ENCODE measurements at places on chromosomes 11 and 22. TPM values are rescaled to one million over a fixed set of nuclear protein-coding genes. Genes with fewer than 3 reads are reported as not detected.

DNA sequence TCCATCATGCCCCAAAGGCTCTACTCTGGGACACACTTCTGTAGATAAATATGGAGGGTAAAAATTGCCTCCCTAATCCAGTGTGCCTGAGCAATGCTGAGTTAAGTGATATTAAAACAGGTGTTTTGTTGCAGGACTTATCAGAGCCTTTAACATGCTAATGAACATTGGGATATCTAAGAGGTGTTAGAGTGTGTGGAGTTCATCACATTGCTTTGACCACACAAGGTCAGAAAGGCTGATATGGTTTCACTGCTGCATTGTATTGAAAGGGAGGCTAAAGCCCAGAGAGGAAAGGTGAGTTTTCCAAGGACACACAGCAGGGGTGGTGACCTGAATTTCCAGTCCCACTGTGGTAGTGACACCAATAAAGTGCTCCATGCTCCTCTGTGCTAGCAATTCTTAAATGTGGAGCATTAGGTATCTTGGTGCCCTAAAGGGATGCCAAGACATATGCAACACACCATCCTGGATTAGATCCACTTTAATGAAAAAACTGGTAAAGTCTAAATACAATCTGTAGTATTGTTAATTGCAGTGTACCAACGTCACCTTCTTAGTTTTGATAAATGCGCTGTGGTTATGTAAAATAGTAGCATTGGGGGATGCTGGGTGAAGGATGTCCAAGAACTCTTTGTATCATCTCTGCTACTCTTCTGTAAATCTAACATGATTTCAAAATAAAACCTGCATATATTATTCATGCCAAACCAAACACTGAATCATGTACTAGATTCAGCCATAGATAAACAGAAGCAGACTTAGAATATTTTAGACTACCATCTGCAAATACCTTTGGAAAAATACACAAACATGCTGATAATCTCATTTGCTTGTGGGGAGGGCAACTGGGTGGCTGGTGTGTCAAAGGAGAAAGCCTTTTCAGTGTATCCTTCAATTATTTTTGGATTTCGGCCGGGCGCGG, 45.8 kb downstream of the MIAT start:
- DNase-seq, result no peak
- peaks cover 24% of the 10 kb centered on the region for H3K36me3 ChIP-seq

DNA sequence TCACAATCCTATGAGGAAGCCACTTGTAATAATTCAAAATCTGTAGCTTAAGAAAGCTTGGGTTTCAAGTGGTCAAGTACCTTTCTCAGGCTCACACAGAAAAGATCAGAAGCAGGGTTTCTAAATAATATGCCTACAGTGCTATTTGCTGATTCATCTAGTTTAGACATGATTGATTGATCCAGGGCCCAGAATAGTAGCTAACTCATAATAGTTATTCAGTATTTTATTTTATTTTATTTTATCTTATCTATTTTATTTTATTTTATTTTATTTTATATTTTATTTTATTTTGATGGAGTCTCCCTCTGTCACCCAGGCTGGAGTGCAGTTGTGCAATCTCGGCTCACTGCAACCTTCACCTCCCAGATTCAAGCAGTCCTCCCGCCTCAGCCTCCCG, 15.9 kb upstream of the PANX3 start:
- no peak overlapping the region for H3K27ac ChIP-seq
- H3K4me1 ChIP-seq, result no peaks in the 10 kb centered on the region
- H3K36me3 ChIP-seq, result no peaks in the 10 kb centered on the region
- no peak for DNase-seq
- H3K27me3 ChIP-seq, result no peaks in the 10 kb centered on the region

DNA sequence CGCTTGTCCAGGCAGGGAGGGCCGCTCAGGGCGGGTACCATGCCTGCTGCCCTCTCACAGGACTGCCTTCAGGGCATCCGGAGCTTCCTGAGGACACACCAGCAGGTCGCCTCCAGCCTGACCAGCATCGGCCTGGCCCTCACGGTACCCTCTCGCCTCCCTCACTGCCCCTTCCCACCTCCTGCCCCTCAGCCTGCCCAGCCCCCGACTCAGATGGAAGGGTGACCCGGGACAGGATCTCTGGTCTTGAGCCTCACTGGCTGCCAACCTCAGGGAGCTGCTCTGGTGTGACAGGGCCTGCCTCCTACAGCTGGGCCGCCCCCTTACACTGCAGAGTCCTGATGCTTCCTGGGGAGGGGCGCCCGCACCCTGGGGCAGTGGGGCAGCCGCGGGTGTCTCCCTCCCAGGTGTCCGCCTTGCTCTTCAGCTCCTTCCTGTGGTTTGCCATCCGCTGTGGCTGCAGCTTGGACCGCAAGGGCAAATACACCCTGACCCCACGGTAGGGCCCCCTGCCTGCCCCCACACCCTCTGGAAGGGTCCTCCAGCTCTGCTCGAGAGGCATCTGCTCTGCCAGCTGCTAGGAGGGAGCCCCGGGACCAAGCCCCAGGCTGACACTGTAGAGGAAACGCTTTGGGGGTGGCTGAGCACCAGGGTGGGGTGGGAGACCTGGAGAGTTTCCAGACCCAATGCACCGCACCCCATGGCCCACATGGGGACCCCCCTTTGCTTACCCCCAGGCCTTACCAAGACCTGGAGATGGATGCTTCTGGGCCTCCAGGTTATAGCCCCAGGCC, 14.6 kb downstream of the TSPAN32 start:
- H3K4me3 ChIP-seq, result no peak overlapping the region
- peaks cover 31% of the 10 kb centered on the region for H3K4me1 ChIP-seq
- H3K27ac ChIP-seq, result no peak overlapping the region
- no peak for DNase-seq
- H3K27me3 ChIP-seq, result no peaks in the 10 kb centered on the region
- no peaks in the 10 kb centered on the region for H3K36me3 ChIP-seq

Gene ADM2
- total RNA-seq, result not detected

DNA sequence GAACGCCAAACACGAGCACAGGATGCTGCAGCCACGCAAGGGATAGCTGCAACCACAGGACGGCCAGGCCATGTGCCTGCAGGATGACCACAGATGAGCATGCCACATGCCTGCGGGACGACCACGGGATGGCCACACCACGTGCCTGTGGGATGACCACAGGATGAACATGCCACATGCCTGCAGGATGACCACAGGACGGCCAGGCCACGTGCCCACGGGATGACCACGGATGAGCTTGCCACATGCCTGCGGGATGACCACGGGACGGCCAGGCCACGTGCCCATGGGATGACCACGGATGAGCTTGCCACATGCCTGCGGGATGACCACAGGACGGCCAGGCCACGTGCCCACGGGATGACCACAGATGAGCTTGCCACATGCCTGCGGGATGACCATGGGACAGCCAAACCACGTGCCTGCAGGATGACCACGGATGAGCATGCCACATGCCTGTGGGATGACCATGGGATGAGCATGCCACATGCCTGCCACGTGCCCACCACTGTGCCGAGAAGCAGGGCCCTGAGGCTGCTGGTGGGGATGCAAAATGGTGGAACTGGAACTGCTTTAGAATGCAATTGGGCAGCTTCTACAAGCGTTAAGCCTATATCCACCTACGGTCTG, 12.8 kb upstream of the MOB2 start:
- no peak overlapping the region for H3K4me3 ChIP-seq
- no peak for DNase-seq
- no peak overlapping the region for H3K27ac ChIP-seq
- no peaks in the 10 kb centered on the region for H3K27me3 ChIP-seq
- H3K4me1 ChIP-seq, result peaks cover 61% of the 10 kb centered on the region
- no peaks in the 10 kb centered on the region for H3K36me3 ChIP-seq

Gene PDE3B
- 11.2 TPM for total RNA-seq

DNA sequence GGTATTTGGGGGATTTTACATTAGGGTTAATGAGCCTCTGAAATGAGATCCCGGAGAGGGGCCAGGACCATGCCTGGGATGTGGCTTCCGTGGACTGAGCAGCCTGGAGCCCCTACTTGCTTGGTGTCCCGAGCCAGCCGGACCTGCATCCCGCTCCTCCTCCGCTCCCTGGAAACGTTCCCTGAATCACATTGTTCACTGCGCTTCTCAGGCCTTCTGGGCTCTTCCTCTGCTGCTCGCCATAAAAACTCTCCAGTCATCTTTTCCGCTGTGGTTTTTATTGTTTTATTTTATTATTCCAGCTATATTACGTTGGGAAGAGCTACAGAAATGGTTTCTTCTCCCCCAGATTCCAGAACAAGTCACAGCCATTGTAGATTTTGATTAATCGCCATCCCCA, 13.3 kb upstream of the KCNQ1OT1 start:
- H3K36me3 ChIP-seq, result no peaks in the 10 kb centered on the region
- no peak overlapping the region for H3K4me3 ChIP-seq
- H3K27me3 ChIP-seq, result no peaks in the 10 kb centered on the region
- H3K27ac ChIP-seq, result no peak overlapping the region
- DNase-seq, result peak; percentile 5

Data from heart right ventricle (tissue), 16 donors.